Femur (tissue), 1 donor: ENCODE measurements at places on chromosomes 12 and 14.

DNA sequence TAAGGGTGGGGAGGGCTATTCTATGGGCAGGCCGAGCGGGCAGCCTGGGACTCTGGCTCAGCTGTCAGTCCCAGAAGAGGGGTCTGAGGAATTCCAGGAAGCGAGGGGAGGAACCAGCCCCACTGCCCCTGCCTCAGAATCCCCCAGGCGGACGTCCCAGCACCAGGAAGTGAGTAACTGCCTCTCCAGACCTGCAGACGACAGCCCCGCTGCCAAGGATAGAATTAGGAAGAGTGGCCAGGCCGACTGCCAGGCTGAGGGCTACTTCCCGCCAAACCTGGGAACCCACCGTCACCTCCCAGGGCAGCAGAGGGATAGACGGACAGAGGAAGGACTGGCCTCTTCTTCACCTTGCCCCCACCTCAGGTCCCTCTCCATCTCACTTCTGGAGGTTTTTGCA lies 6.7 kb upstream of the BDKRB2 start:
- DNase-seq: no peak

GRCh38 chr12:124497039-124497438 lies 70.4 kb downstream of the NCOR2 start:
- DNase-seq: no peak

- DNase-seq: no peak
Observed at GRCh38 chr12:49557917-49558215, 10.1 kb downstream of the MCRS1 start.

GRCh38 chr12:57552835-57553313 lies 3.0 kb downstream of the KIF5A start:
- no peak for DNase-seq

- no peak for DNase-seq
Observed at GRCh38 chr14:69648480-69649451, 37.4 kb downstream of the SUSD6 start.

GRCh38 chr12:130423991-130424857 lies 86.5 kb downstream of the PIWIL1 start:
- no peak for DNase-seq
